ENCODE measurements at places on chromosomes 1 and 21. TPM values are rescaled to one million over a fixed set of nuclear protein-coding genes. Genes with fewer than 3 reads are reported as not detected.

- no peak for DNase-seq
Observed at GRCh38 chr1:1247341-1247913, 905 bp upstream of the C1QTNF12 start.

CFHR1 gene
- total RNA-seq, result not detected

DNA sequence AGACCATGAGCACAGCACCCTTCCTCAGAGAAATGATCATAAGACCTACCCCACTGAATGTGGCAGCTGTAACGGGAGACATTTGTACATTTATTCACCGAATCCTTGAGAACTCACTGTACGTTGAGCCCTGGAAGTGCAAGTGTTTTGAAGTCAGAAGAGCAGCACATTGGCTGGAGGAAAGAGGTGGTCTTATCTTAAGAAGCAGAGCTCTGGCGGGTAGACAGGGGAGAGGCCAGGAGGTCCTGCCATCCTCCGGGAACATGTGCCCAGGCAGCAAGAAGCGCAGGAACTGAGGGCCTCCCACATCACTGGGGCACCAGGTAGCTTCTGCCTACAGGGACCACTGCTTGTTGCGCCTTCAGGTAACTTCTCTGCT lies 169.2 kb upstream of the IRF2BP2 start:
- DNase-seq, result peak; percentile 19

DNA sequence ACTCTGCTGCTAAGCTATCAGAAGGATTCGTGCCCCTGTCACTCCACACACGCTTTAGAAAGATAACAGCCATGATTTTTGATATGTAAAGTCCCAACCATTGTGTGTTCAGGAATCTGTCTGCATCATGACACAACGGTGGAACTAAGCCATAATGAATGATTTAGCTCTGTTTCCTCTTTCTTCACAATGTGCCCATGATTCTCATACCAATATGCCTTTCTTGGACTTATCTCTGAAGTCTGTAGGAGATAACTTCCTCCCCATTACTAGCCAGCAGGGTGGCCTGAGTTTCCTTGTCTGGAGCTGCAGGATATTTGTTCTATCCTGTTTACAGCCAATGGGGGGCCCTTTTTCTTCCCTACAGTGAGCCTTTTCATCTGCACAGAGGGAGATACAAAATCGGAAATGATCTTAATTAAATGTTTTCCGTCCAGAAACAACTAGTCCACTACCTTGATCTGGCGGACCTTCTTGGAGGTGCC lies 511.7 kb downstream of the USP25 start:
- peak; percentile 98 for DNase-seq

- no peak for DNase-seq
Observed at GRCh38 chr1:3661631-3662030, 9.3 kb downstream of the TP73 start.

EPRS1 gene
- total RNA-seq, result 103 TPM

DNA sequence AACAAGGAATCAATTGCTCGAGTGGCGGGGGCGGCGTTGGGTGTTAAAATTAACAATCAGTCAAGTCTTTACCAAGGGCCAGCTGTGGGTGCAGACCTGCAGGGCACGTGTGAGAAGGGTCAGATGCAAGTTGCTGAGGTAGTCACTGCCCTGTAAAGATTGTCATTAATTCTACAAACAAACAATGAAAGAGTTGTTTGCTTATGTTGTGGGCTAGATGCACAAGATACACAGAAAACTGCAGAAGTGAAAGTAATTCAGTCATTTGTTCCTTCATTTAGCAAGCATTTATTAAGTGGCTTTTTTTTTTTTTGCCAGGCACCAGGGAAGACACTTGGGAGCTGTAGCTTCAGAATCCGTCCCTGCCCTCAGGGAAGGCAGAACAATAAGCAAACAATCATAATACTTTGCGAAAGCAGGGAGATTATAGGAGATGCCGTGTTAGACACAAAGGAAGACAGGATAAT lies 79.5 kb downstream of the NR5A2 start:
- no peak for DNase-seq

GRCh38 chr1:95407131-95407885 lies 173.3 kb downstream of the RWDD3 start:
- no peak for DNase-seq

- no peak for DNase-seq
Observed at GRCh38 chr1:42847111-42847595, 740 bp downstream of the ZNF691 start.

DNA sequence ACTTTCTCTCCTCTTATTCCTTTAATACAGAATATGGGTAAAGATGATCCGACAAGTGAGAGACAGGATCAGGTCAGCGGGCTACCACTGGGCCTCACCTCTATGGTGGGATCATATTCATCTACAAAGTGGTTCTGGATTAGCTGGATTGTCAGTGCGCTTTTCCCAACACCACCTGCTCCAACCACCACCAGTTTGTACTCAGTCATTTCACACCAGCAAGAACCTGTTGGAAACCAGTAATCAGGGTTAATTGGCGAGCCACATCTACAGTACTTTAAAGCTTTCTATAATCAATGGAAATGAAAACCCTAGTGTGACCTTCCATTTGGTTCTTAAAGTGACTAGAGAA lies 643 bp downstream of the NRAS start:
- DNase-seq, result no peak

All from endothelial cell of umbilical vein (primary cell).